ENCODE measurements at places on chromosomes 1 and 21. TPM values are rescaled to one million over a fixed set of nuclear protein-coding genes. Genes with fewer than 3 reads are reported as not detected.

SPRR2G gene
- total RNA-seq: not detected

DNA sequence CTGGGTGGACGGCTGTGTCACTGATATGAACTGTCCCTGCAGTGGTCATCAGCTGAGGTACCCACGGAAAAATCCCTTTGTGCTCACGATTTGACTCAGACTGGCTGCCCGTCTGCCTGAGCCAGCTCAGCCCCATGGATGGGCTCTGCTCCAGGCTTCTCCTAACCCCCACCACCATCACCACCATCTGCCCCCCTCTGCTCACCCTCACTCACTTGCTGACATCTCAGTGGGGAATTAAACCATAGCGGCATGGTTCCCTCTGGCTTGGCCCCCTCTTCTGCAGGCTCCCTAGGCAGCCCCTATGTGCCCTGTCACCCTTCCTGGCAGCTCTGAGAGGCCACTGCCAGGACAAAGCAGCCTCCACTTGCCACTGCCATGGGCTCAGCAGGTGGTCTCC, 17.3 kb downstream of the SLC6A9 start:
- H3K4me3 ChIP-seq: no peak overlapping the region
- DNase-seq: no peak
- no peak overlapping the region for H3K27ac ChIP-seq
- H3K36me3 ChIP-seq: no peaks in the 10 kb centered on the region
- peaks cover 10% of the 10 kb centered on the region for H3K4me1 ChIP-seq

DNA sequence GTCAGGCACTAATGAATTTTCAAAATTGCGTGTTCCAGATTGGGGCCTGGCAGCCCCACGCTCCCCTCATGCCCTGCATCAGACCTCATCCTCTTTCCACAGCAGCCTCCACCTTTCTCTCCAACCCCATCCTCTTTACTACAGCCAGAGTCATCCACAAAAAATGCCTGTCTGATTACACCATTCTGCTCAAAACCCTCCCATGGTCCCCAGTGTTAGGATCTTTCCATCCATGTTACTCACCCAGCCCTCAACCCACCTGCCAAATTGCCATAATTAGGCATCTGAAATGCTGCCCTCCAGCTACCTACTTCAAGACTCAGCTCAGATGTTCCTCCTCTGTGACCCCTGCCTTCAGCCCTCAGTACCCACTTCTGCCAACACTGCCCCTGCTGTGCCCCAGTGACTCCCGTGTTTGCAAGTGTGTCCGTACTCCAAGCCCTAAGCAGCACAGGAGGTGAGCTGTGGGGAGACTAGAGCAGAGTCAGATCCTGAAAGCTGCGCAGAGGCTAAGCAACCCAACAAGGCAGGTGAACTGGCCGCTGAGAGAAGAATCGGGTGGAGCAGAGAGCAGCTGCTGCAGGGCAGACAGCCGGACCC, 715 bp upstream of the ARTN start:
- peaks cover 10% of the 10 kb centered on the region for H3K4me1 ChIP-seq
- peak overlapping the region; percentile 4 for H3K4me3 ChIP-seq
- no peak for DNase-seq
- H3K27me3 ChIP-seq: peaks cover 20% of the 10 kb centered on the region

- H3K4me1 ChIP-seq: peaks cover 3% of the 10 kb centered on the region
- H3K4me3 ChIP-seq: no peak overlapping the region
- no peak overlapping the region for H3K27ac ChIP-seq
- H3K27me3 ChIP-seq: peaks cover 4% of the 10 kb centered on the region
- peaks cover 1% of the 10 kb centered on the region for H3K36me3 ChIP-seq
These were observed 235.1 kb upstream of the RUNX1 start for GRCh38 chr21:35284199-35284598.

LCE3D gene
- total RNA-seq: not detected

DNA sequence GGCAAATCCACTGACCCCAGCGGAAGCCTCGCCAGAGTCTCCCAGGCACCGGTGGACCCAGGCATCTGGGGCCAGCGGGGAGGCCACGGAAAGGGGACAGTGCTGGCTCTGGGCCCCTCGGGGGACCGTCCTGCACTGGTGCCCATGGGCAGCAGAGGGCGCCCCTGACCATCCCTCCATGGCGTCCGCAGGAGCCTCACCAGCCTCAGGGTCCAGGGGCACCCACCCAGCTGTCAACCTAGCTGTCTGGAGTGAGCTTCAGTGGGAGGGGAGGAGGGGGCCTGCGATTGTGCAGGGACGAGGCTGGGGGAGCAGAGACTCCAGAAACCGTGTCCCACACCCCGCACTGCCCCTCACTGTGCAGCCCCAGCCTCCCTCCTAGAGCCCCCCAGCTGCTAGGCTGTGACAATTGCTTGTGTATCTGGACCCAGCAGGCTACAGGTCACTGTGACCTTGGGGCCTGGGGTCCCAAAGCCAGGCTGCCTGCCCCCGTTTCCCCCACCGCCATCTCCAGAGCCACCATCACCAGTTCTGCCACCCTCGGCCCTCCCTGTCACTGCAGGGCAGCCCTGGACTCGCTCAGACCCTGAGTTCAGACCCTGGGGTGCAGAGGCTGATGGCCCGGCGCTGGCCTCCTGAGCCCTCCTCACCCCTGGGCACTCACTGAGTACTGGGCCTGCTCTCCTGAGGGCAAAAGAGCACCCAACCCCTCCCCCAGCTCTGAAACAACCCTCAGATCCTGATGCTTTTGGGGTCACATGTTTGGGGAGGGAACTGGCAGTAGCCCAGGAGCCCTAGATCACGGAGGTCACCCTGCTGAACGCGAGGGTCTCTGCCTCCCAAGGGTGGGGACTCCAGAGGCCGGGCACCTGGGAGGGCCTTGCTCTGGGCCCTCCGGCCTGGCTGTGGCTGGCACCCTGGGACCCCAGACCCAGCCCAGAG, 10.6 kb upstream of the COL6A1 start:
- no peaks in the 10 kb centered on the region for H3K4me1 ChIP-seq
- DNase-seq: peak; percentile 73
- H3K27ac ChIP-seq: no peak overlapping the region
- H3K36me3 ChIP-seq: no peaks in the 10 kb centered on the region
- peaks cover 23% of the 10 kb centered on the region for H3K27me3 ChIP-seq

IPO9 gene
- 51.2 TPM for total RNA-seq

PLA2G2D gene
- not detected for total RNA-seq

ADAMTSL4 gene
- total RNA-seq: 0.30 TPM

- H3K36me3 ChIP-seq: no peaks in the 10 kb centered on the region
- H3K27me3 ChIP-seq: no peaks in the 10 kb centered on the region
- DNase-seq: no peak
These were observed 20.6 kb downstream of the NPR1 start for GRCh38 chr1:153698923-153699714.

TSSK3 gene
- total RNA-seq: 0.51 TPM

- H3K4me1 ChIP-seq: peaks cover 7% of the 10 kb centered on the region
- no peak overlapping the region for H3K27ac ChIP-seq
- H3K4me3 ChIP-seq: no peak overlapping the region
These were observed 33.4 kb downstream of the KIAA1614 start for GRCh38 chr1:180946056-180946455.

DNA sequence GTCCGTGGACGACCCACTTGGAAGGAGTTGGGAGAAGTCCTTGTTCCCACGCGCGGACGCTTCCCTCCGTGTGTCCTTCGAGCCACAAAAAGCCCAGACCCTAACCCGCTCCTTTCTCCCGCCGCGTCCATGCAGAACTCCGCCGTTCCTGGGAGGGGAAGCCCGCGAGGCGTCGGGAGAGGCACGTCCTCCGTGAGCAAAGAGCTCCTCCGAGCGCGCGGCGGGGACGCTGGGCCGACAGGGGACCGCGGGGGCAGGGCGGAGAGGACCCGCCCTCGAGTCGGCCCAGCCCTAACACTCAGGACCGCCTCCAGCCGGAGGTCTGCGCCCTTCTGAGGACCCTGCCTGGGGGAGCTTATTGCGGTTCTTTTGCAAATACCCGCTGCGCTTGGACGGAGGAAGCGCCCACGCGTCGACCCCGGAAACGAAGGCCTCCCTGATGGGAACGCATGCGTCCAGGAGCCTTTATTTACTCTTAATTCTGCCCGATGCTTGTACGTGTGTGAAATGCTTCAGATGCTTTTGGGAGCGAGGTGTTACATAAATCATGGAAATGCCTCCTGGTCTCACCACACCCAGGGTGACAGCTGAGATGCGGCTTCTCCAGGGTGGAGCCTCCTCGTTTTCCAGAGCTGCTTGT, 32.4 kb downstream of the PRMT2 start:
- H3K27ac ChIP-seq: no peak overlapping the region
- H3K27me3 ChIP-seq: peaks cover 11% of the 10 kb centered on the region
- H3K4me3 ChIP-seq: peak overlapping the region; percentile 83
- H3K4me1 ChIP-seq: peaks cover 6% of the 10 kb centered on the region

DNA sequence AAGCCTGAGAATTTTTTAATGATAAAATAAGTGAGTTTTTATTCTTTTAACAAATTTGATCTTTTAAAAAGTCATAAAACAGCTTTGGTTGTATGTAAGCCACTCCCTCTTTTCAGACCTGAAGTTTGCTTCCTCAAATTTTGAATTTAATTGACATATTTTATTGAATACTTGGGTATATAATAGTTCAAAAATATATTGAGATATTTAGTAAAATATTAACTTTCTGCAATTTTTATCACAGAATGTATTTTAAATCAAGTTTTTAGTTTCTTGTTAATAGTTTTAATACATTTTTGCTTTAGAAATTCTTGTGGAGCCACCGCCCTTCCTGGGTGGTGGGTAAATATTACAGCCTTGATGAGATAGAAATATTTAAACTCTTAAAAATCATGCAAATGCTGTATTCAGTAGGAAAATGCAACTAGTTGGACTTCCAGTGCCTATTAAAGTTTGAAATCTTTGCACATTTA, 867 bp downstream of the PTPRC start:
- H3K27ac ChIP-seq: peak overlapping the region; percentile 94
- no peak for DNase-seq
- peaks cover 35% of the 10 kb centered on the region for H3K36me3 ChIP-seq
- peak overlapping the region; percentile 98 for H3K4me3 ChIP-seq

DNA sequence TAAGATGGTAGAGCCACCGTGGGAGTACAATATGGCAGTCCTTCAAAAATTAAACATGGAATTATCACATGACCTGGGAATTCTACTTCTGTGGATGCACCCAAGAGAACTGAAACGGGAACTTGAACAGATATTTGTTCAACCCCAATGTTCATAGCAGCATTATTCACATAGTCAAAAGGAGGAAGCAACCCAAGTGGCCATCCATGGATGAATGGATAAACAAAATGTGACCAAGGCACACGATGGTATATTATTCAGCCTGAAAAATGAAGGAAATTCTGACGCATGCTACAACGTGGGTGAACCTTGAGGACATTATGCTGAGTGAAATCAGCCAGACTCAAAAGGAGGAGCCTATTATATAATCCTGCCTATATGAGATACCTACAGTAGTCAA, 22.8 kb upstream of the LAPTM5 start:
- peaks cover 5% of the 10 kb centered on the region for H3K27me3 ChIP-seq
- H3K36me3 ChIP-seq: no peaks in the 10 kb centered on the region
- DNase-seq: no peak
- no peak overlapping the region for H3K27ac ChIP-seq
- peaks cover 19% of the 10 kb centered on the region for H3K4me1 ChIP-seq

GRCh38 chr1:15953294-15953771, 22.6 kb downstream of the ZBTB17 start:
- H3K4me3 ChIP-seq: no peak overlapping the region
- peak overlapping the region; percentile 36 for H3K27ac ChIP-seq
- no peak for DNase-seq
- no peaks in the 10 kb centered on the region for H3K27me3 ChIP-seq
- H3K36me3 ChIP-seq: peaks cover 15% of the 10 kb centered on the region

GRCh38 chr1:200654660-200655059, 15.0 kb downstream of the DDX59 start:
- no peak for DNase-seq
- H3K36me3 ChIP-seq: peaks cover 46% of the 10 kb centered on the region
- peak overlapping the region; percentile 22 for H3K27ac ChIP-seq

GRCh38 chr21:39673736-39674135, 61.0 kb downstream of the B3GALT5 start:
- no peaks in the 10 kb centered on the region for H3K27me3 ChIP-seq
- no peak overlapping the region for H3K27ac ChIP-seq
- H3K4me1 ChIP-seq: no peaks in the 10 kb centered on the region
- H3K36me3 ChIP-seq: no peaks in the 10 kb centered on the region
- DNase-seq: no peak

DNA sequence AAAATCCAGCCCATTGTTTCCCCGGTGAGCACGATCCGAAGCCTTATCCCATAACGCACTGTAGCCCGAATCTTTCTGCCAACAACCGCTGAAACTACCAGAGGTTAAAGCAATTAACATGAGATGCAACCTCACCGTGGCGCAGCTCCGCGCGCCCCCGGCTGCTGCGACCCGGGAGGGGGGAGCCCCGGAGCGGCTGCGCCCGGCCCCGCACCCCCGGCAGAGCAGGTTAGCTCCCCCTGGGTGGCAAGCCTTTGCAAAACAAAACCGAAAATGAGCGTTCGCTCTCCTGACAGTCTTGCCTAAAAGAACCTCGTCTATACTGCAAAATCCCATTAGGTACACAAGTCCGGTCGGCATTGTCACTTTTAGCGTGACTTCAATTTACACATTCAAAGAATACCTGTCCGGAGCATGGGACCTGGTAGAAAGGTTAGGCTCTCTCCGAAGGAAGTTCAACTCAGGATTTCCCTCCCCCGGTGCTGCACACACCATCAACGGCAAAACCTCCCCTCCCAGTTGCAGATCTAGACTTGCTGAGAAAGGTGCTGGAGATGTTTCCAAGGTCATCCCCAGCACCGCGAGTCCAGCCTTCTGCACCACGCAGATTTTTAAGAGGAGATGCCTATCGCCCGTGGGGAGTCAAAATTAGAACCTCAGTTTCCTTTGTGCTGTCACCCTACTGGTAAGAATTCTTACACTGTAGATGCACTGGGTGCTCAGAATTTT, 107.5 kb downstream of the ZNF281 start:
- no peaks in the 10 kb centered on the region for H3K36me3 ChIP-seq
- H3K27me3 ChIP-seq: peaks cover 7% of the 10 kb centered on the region
- peak overlapping the region; percentile 85 for H3K4me3 ChIP-seq
- peak overlapping the region; percentile 81 for H3K27ac ChIP-seq
- peaks cover 10% of the 10 kb centered on the region for H3K4me1 ChIP-seq

DNA sequence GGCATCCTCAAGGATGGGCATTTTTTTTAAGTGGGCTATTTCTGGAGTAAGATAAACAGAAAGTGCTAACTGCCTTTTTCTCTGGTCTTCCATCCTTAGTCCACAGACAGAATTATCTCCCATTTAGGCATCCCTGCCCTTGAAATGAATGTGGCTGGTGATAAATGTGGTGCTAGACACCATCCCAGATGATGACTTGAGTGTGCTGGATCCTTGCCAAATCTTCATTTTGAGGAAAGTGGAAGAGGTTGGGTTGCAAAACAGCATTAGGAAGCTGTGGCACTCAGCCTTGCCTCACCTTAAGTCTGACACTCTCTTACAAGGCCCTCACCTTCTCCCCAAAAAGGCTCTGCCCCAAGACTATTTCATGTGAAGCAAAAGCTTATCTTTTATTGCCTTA, 19.2 kb downstream of the MAB21L3 start:
- DNase-seq: no peak
- no peak overlapping the region for H3K27ac ChIP-seq
- H3K36me3 ChIP-seq: no peaks in the 10 kb centered on the region
- no peaks in the 10 kb centered on the region for H3K27me3 ChIP-seq
- no peak overlapping the region for H3K4me3 ChIP-seq

- peaks cover 45% of the 10 kb centered on the region for H3K4me1 ChIP-seq
- H3K36me3 ChIP-seq: peaks cover 22% of the 10 kb centered on the region
- DNase-seq: no peak
These were observed at the start of gene LRRC42 for GRCh38 chr1:53946252-53947171. Gene LRRC42, plus strand, starts transcription at chr1:53946350. Its CDS starts 5,650 bp downstream, at chr1:53952000.

Data from activated naive CD8-positive, alpha-beta T cell treated with anti-CD3 and anti-CD28 coated beads, Interleukin-2, amount 10 ng/mL, durations not matched to agents 7 days and 5 days (primary cell).